Ascending aorta (tissue), 2 donors: ENCODE measurements at places on chromosomes 6 and 20.

DNA sequence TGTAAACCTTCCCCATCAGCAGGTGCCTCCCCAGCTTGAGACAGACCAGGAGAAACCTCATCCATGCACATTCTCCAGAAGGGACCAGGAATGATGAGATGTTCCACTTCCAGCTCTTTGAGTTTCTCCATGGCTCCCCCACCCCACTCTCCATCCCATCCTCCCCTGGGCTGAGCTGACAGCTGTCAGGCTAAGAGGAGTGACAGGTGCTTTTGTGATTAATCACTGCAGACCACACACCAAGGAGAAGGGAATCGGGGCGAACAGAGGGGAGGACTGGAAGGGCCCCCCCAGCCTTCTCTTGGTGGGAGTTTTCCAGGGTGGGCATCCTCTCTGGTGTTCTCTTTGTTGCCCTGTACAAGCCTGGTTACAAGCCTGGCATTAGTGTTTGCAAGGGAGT is 56.1 kb upstream of the ZFAND3 start:
- no peak for DNase-seq

DNA sequence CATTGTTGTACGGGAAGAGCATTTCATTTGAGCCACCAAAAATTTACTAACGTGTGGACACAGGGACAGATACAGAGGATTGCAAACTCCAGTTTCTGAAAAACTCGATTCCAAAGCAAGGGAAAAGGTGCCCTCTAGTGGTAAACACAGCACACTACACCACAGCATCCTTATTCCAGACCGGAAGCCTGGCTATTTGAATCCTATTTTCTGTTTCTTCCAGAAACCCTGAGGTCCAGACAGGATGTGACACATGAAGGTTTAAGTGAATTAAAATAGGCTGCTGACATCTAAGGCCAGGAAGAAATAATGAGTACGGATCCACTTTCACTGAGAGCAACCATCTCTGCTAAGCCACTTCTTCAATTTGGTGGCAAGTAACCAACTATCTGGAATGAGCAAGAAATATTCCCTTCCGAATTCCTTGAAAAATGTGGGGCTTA is 31.8 kb upstream of the GMPR start:
- DNase-seq, result peak; percentile 88

DNA sequence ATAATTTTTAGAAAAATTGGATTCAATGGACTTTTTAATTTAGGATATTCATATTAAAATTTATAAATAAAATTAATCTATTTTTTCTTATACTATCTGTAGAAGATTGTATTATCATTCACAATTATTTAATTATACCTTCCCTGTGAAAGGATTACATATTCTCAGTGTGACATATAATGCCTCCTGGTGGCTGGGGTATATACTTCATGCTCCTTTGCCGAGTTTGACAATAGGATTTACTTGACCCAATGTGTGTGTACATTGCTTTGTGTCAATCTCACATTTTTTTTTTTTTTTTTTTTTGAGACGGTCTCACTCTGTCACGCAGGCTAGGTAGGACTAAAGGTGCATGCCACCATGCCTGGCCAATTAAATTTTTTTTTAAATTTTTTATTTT is 230.0 kb upstream of the CHD6 start:
- no peak for DNase-seq

- DNase-seq, result no peak
Observed at GRCh38 chr20:21100578-21101452, 5.3 kb downstream of the LINC00237 start.
